CD4-positive, alpha-beta T cell treated with Interleukin-21 for 1 hour (primary cell): ENCODE measurements at places on chromosomes 7 and 10.

GRCh38 chr10:118394301-118395200 is 52.4 kb upstream of the FAM204A start:
- no peak for DNase-seq

GRCh38 chr7:118006979-118007378 is 133.7 kb upstream of the CTTNBP2 start:
- DNase-seq: no peak

DNA sequence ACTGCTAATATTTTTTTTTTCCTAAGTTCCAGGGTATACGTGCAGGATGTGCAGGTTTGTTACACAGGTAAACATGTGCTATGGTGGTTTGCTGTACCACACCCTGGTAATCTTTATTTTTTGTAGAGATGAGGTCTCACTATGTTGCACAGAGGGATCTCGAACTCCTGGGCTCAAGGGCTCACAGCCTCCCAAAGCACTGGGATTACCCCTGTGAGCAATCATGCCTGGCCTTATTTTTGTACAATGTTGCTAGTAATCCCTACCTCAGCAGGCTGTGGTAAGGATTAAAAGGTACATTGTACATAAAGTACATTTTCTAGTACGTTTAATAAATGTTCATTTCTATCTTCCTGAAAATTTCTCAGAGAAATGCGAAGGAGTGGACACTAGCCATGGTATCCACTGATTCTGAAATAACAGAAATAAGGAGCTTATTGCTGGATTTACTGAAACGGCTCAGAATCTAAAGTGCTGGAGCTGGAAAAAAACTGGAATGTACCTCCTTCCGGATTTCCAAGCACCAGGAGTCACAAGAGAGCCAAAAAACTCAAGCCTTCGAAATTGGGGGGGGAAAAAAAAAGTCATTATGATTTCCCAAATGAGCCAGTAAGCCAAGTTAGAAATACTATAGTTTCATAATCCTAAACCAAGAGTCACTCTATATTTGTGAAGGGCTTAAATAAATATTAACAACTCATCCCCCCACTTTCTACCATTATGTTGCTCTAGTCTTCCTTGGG is 69.6 kb downstream of the NT5C2 start:
- DNase-seq: no peak

DNA sequence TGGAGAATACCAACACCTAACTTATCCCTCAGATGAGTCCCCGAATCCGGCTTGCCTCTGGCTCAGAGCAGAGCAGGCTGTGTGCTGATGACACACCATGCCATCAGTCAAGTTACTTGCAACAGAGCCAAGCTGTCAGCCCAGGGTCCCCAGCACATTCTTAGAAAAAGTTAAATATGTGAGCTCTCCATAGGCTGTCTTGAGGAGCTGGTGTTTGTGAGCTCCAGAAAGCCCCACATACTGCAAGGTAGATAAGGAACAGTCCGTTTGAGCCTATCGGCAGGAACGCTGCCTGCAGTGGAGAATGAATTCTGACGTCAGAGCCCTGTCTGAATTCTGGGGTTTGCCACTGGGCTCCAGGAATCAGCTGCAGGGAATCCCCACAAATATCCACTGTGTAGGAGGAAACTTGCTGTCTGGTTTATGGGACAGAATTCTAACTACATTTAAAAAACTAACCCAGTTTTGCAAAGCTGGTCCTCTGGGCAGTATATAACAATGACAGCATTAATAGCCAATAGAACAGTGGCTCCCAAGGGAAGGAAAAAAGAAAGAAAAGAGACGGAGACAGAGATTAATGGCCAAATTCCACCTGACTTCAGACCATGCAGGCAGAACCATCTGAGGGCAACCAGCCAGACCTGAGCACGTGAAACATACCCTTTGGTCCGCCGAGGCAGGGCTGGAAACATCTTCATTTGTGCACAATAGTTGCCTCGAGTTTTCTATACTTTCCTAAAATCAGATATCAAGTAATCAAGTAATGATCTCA is 3.6 kb downstream of the SFXN4 start:
- DNase-seq: no peak

DNA sequence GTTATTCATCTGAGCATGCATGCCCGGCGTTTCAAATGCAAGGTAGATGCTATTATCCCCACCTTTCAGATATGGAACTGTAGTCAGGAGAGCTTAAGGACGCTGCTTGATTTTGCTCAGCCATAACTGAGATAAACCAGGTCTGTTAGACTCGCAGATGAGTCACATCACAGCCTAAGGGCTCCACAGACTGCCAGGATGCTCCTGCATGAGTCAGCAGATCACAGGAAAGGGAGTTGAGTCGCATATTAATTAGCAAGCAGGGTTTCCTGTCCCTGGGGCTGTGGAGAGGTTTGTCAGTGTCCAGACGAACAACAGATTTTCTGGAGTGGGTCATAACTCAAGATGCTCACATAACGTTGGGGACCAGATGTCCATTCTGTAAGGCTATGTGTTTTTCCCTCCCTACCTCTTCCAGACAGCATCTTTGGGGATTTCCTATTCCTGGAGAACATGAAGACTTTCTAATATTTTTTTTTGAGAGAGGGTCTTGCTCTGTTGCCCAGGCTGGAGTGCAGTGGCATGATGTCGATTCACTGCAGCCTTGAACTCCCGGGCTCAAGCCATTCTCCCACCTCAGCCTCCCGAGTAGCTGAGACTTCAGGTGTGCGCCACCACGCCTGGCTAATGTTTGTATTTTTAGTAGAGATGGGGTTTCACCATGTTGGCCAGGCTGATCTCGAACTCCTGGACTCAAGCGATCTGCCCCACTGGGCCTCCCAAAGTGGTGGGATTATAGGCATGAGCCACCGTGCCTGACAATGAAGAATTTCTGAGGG is 36.7 kb downstream of the PFKFB3 start:
- DNase-seq: peak; percentile 40

- DNase-seq: peak; percentile 87
Observed at GRCh38 chr10:102583435-102584417, 60.6 kb upstream of the TRIM8 start.

- DNase-seq: no peak
Observed at GRCh38 chr7:70047891-70048448, 449.7 kb downstream of the AUTS2 start.

GRCh38 chr7:50214126-50214670 is 90.3 kb upstream of the IKZF1 start:
- DNase-seq: no peak

DNA sequence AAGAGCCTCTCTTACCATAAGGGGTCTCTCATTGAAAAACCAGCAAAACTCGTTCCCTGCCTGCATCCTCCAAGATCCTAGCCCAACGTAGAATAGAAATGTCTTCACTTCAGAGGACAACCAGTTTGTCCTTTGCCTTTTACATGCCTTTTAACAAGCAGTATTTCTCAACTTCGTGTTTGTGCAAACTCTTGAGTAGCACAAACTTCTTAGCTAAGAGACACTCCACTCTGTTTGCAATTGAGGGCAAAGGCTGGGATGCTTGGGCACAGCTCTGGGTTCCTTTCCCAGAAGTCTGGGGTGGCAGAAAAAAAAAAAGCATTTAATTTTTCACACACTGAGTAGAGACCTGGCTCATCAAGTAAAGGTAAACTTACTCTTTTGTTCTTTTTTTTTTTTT is 19.5 kb upstream of the KCTD7 start:
- DNase-seq: no peak

DNA sequence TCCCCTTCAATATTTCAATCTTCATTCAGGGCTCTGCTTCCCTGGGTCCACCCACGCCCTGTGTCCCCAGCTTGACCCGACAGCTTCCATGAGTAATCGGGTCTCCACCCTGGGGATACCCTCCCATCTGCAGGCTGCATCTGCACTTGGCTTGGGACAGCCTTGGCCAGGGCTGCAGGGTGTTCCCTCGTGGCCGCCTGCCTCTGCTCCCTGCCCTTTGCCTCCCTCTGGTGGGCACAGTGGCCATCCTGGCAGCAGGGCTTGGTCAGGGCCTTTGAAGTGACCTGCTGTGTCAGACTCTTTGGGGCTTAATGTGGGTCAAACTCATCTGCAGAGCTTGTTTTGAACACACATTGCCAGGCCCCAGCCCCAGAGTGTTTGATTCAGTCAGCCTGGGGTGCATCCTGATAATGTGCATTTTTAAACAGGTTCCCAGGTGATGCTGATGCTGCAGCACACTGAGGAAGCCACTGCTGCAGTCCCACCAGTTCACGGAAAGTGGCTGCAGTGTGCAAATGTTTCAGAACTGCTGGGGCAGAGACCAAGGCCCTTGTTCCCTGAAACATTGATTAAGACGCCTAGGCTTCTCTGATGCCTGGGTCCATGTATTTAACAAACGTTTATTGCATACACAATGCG is 80.7 kb upstream of the SEC61G start:
- no peak for DNase-seq

GRCh38 chr7:155965010-155965409 is 152.7 kb upstream of the SHH start:
- no peak for DNase-seq

DNA sequence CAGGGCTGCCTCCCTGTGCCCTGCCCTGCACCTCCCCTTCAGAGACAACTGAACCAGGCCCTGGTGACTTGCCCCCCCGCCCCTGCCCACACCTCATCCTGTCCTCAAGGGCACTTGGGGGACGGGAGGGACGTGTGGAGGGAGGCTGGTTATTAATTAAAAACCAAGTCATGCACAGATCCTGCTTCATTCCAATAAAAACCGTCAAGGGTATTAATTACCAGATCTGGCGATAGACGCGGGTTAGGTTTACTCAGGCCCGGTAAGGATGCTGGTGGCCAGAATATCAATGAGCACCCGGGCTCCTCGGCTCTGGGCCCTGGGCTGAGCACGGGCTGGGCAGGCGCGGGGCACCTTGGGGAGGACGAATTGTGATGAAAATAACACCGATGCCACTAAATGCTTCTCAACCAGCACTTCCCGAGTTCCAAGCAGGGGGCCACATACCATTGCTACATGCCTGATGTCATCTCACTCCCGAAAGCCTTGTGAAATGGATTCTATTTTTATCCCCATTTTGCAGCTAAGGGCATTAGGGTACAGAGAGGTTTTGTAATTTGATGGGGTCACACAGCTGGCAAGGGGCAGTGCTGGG is 24.5 kb upstream of the GTF2IRD1 start:
- DNase-seq: no peak

- DNase-seq: no peak
Observed at GRCh38 chr7:10685040-10685439, 288.6 kb upstream of the PHF14 start.

- no peak for DNase-seq
Observed at GRCh38 chr10:71948496-71949067, 15.6 kb upstream of the CHST3 start.

DNA sequence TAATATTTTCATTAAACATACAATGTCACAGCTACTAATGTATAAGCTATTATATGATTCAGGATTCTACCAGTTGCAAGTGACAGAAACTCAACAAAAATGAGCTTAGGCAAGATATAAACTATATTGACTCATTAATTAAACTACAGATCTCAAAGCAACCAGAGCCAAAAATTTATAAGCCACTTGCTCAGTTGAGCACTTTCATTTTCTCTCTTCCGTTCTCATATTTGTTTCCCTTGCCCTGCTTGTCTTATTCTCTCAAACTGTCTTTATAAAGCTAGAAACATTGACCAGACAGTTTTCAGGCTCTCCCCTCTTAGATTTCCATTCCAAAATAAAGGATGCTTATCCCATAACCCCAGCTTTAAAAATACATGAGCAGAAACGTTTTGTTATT is 60.2 kb upstream of the DGKB start:
- no peak for DNase-seq

GRCh38 chr10:52774600-52775106 is 2.1 kb upstream of the MBL2 start:
- DNase-seq: no peak

GRCh38 chr7:151804756-151805155 is 72.2 kb downstream of the PRKAG2 start:
- DNase-seq: no peak

- no peak for DNase-seq
Observed at GRCh38 chr7:135337977-135338550, 104.4 kb downstream of the STRA8 start.

GRCh38 chr7:29102558-29103151 is 43.7 kb downstream of the CPVL start:
- peak; percentile 40 for DNase-seq

DNA sequence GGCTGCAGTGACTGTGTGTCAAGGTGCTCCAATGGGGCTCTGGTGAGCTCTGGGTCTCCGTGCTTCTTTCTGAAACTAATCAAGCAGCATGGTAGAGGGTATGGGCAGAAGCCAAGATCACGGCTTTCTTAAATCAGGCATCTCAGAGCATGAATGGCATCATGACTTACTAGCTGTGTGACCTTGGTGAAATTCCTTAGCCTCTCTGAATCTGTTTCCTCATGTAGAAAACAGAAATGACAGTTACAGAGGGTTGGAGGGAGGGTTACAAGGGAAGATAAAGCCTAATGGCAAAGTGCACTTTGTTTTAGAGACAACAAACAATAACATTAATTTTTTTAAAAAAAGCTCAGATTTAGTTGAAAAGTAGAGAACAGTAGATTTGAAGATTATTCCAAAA is 34.9 kb downstream of the FRMPD2 start:
- no peak for DNase-seq

- DNase-seq: no peak
Observed at GRCh38 chr7:89064831-89065230, 269.3 kb upstream of the TEX47 start.

DNA sequence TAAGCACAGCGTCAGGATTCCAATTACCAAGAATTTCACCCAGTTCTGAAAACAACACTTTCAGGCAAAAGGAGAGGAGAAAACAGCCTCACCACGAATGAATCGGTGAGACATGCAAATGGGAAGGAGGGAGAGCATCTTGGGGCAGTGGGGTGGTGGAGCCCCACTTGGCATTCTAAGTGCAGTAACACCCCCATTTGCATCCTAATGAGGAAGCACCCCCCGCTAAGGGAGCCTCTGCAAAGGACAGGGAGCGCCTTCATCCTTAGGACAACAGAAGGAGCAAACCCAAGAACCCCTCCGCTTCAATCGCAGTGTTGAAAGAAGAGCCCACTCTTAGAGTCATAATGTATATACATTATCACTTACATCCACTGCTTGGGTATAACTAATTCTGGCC is 46.8 kb downstream of the NRAP start:
- DNase-seq: no peak

DNA sequence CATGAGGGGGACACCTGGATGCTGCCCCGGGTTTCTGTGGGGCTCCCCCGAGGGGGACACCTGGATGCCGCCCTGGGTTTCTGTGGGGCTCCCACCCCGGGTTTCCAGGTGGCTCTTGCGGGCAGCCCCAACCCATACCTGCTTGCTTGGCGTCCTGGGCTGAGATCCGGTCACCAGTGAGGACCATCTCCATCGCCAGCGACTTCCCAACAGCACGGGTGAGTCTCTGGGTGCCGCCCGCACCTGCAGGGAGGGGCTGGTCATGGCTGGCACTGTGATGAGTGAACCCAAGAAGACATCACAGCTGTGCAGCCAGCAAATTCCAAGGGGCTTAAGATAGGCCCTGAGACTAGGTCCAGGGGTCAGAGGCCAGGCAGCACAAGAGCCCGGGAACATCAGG is 6.4 kb downstream of the ECHS1 start:
- DNase-seq: no peak

DNA sequence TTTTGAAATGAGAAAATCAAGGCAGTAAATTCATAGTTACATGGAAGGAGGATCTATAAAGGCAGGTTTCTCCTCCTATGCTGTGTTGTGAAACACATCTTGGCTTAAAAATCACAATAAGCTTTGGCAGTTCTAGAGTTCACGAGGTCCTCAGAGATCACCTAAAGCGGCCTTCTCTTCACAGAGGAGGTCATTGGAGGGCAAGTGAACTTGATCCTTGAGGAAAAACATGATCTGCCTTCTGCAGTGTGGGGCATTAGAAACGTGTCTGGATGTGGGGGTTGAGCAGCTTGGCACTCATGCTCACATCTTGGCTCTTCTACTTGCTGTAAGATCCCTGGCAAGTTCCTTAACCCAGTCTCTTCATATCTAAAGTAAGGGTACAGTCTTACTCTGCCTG is 96.1 kb upstream of the BMPER start:
- DNase-seq: no peak
